ENCODE measurements at places on chromosomes 3 and 15. TPM values are rescaled to one million over a fixed set of nuclear protein-coding genes. Genes with fewer than 3 reads are reported as not detected.

GRCh38 chr15:39411102-39411989 lies 169.5 kb upstream of the THBS1 start:
- DNase-seq = no peak

DNA sequence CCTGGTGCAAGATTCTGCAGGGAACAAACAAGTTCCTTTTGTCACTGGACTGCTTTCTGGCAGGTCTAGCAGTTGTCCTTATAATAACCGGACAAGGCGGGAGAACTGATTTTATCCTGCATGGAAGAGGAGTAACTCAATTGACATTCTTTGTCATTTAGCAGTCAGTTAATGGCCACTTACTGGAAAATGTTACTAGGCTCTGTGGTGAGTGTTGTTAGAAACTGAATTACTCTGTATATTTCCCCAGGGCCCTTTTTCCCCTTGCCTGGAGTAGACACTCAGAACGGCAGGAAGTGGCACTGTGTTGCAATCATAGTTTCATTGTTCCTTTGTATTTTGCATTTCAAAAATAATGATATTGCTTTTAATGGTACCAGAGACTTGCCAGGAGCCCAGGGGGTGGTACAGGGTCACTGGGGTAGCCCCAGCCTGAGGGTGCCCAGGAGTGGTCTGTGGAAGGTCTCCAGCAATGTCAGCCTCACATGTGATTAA lies 318.6 kb upstream of the LRRFIP2 start:
- peak; percentile 38 for DNase-seq

- no peak for DNase-seq
These were observed 20.5 kb upstream of the ABHD2 start for GRCh38 chr15:89067751-89068150.

DNA sequence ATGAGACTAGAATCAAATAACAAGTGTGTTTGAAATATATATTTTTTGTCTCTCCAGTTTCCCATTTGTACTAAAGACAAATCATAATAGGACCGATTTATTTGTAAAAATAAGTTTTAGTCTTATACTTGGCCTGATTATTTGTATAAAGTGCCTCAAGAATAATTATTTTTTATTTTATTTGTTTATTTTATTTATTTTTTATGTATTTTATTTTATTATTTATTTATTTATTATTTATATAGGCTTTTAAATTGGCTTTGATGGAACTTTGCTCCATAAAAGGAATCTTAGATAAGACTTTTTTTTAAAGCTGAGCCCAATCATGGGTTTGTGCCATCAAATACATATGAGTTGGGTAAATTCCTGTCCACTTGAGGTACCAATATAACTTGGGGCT lies 22.2 kb upstream of the ZNF80 start:
- no peak for DNase-seq

DNA sequence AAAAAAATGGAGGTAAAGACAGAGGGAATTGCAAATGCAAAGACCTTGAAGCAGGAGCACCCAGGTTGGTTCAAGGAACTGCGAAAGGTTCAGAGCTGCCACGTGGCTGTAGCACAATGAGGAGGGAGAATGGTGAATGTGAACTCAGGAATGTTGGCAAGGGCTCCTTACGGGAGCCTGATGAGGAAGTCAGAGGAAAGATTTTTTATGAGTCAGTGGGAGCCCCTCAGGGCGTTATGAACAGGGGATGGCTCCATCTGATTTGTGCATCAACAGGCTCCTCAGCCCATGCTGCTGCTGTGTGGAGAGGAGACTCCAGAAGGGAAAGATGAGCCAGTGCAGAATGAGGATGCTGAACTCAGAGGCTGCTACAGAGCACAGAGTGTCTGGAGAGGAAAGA lies 194.4 kb downstream of the ARRDC4 start:
- no peak for DNase-seq

DNA sequence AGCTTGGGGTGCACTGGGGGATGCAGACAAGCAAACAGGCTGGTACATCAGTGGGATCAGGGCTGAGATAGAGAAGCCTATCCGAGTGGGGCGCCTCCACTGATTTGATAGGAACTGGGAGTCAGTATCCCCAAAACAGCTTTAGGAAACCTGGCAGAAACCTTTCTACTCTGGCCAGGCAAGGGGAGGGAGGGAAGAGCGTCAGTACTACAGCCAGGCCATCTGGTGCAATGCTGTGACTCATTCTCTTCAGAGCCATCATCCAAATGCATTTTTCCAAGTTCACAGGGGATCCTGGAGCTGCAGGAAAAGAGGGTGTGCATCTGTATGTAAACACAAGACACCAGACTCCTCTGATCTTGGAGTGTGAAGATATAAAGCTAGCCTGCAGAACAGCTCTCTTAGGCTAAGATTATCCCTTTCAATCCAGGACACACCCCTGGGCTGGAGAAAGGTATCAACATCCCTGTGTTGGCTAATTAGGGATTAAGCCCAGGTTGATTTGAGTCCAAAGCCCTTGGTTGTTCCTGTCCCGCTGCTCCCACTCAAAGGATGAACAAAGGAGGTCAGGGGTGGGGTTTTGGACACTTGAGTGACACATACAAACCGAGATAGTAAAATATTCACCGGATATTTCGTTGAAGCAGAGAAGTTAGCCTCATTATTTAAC lies 9.3 kb downstream of the GALNT15 start:
- DNase-seq = peak; percentile 61

DNA sequence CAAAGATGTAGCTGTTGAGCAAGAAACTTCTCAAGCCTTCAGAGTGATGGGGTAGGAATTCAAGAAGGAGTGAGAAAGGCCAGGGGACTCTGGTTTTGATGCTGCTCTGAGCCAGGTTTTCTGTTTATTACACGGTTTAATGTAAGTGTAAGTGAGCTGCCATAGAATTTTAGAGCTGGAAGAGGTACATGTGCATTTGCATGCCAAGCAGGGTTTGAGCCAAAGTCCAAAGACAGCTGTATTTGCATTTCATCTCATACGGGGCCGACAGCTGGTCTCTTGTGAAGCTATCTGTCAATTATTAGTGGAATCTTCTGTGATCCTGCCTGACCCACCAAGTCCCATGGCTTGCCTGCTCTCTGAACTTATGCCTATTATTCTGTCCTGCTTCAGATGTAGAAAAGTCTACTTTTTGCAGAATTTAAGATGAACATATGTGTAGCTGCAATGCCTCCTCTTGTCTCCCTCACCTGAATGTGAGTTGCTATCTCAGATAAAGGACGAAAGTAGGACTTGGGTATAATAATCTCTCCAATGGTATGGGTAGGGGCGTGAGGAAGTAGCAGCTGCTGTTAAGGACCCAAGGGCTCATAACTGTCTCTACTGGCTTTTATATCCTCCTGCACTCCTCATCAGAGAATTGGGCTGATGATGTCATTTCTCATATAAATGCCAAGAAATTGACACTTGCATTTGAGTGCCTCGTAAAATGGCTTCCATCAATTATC lies 160.0 kb downstream of the SQOR start:
- DNase-seq = peak; percentile 93

The RTP3 gene
- total RNA-seq = not detected
